Uterus (tissue), 4 donors: ENCODE measurements at places on chromosomes 11 and 22. TPM values are rescaled to one million over a fixed set of nuclear protein-coding genes. Genes with fewer than 3 reads are reported as not detected.

DNA sequence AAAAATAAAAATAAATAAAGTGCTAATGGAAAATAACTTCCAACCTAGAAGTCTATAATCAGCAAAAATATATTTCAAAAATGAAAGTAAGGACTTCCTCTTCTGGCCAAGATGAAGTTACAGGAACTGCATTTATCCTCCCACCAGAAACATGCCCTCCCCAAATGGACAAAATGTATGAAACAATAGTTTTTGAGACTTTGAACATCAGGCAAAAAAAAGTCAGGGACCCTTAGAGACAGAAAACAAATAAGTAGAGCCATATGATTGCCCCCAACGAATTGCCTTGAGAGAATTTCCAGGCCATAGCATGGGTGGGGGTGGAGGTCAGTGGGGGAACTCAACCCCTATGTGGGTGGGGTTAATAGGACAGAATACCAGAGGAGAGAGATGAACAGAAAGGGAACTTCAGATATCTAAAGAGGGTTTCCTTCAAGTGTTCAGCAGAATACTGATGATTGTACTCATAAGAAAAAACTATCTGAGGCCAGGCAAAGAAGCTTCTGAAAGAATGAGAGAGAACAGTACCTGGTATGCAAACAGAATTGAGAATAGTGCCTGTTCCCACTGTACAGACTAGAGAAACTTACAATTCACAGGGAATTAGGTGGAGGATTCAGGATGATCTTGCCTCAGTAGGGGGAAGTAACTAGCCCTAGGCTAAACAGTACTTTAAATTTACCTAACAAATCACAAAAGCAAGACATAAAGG is 26.6 kb upstream of the IL10RA start:
- no peak for DNase-seq

GRCh38 chr11:71129624-71130023 is 122.8 kb downstream of the SHANK2 start:
- DNase-seq = no peak

DNA sequence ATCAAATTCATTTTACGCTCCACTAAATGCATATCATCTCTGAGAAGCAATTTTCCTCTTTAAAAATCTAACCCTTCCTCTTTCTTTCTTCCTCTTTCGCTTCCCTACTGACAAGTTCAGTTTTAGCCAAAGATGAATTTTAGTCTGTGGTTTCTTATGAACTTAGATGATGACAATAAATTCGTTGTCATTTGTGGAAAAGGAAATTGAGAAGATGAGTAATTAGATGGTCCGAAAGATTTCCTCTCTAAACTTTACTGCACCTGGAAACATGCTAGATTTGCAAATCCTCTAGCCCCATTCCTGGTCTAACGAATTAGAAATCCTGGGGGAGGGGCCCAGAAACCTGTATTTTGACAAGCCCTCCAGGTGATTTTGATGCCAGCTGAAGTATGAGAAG is 855.4 kb upstream of the CHORDC1 start:
- no peak for DNase-seq

DNA sequence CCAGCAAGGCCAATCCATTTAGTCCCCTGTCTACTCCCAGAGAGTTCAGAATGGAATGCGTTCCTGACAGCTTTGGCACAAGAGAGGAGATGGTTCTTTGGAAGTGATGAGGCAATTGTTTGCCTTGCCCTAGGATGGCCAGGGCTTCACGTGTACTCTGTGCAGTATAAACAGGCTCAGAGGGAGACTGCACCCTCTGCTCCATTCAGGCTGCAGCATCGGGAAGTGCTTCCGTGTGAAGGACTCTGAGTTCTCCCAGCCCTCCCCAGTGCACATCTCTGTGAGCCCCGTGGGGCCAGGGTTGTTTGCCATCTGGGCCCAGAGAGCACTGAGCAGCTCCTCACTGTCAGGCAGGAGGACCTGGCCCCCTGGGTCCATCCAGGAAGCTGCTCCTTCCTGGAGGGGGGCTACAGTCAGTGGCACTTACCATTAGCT is 215.3 kb upstream of the TBCEL start:
- DNase-seq = no peak

- DNase-seq = peak; percentile 66
Observed at GRCh38 chr11:113532697-113533424, 57.7 kb upstream of the DRD2 start.

GRCh38 chr22:37764622-37765021 is 43.1 kb upstream of the GCAT start:
- DNase-seq = no peak

DNA sequence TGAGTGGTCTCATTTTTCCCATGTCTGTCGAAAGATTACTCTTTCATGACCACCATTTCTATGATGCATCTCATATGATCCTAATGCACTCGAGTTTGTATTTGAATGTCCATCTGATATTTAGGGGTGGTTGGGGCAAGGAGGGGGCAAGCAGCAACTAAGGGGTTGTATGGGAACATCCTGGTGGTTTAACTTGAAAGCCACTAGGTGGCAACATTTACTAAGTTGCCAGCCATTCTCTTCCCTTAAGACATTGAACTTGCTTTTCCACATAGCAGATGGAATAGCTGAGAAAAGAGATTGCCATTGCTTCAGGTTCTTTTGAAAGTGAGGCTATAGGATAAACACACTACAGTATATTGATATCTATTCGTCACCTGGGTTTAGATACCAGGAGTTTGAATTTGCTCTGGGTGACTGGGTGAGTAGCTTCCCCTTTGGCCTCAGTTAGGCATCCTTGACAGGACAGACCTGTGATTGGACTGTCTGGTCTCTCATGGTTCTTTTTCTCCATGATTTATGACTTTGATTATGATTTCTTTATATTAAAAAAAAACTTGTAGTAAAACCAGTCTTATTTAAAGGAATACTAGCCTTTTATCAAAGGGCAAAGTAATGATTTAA is 32.4 kb downstream of the NF2 start:
- DNase-seq = no peak

DNA sequence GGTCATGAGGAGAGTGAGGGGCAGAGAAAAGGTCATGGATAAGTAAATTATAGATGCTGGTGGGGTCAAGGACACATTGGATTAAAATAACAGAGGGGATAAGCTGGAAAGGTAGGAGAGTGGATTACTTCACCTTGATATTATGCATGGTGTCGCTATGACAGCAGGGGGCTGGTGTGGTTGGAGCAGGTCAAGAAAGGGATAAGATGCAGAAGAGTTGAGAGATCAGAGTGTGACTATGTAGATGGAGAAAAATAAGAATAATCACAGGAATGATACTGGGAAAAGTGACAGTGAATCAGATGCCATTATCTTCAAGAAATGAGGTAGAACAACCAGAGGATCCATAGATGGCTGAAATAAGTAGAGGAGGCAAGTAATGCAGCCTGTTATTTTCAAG is 29.4 kb upstream of the AMOTL1 start:
- DNase-seq = no peak

DNA sequence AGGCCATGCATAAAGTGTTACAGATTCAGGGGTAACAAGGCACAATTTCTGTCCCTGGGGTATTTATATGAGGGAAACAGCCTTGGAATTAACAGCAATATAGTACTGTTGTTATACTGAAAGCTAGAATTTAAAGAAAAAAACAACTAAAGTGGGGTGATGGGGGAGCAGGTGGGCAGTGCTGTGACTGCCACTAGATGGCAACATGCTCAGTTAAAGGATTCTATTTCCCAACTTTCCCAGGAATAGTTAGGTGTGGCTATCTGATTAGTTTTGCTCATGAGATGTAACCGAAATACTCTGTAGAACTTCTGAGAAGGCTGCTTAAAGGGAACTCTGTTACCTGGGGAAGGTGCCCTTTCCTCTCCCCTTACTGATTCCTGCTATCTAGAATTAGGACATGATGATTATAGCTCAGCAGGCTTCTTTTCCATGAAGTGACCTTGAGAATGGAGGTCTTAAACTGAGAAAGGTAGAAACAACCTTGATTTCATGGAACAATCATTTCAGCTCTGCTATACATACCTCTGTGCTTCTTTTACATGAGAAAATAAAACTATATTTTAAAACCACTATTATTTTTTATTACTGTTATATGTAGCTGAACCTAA is 102.6 kb downstream of the RELT start:
- no peak for DNase-seq

Gene ATG13
- total RNA-seq = 79.9 TPM

Gene DEUP1
- total RNA-seq = not detected

Gene BACE1-AS
- total RNA-seq = 39.7 TPM

Gene OR52I1
- not detected for total RNA-seq

Gene SCUBE1
- 0.14 TPM for total RNA-seq

Gene APLNR
- total RNA-seq = not detected

Gene CBLIF
- total RNA-seq = not detected
